ENCODE measurements at places on chromosomes 4 and X. TPM values are rescaled to one million over a fixed set of nuclear protein-coding genes. Genes with fewer than 3 reads are reported as not detected.

The AGTR2 gene
- polyA plus RNA-seq = not detected

The LRCH2 gene
- 1.0 TPM for polyA plus RNA-seq

The MAGEA12 gene
- 0.18 TPM for polyA plus RNA-seq

The EVC gene
- polyA plus RNA-seq = 4.9 TPM

The SH3D19 gene
- 29.1 TPM for polyA plus RNA-seq

The SH3BGRL gene
- 169 TPM for polyA plus RNA-seq

The LDB2 gene
- polyA plus RNA-seq = 52.8 TPM

The FGG gene
- not detected for polyA plus RNA-seq

The GRPR gene
- polyA plus RNA-seq = 0.13 TPM

The ALB gene
- polyA plus RNA-seq = not detected

The PPEF1 gene
- not detected for polyA plus RNA-seq

The WNK3 gene
- polyA plus RNA-seq = 0.29 TPM

The GABRG1 gene
- not detected for polyA plus RNA-seq

The FGF2 gene
- 38.4 TPM for polyA plus RNA-seq

The IL21 gene
- not detected for polyA plus RNA-seq

The SASH3 gene
- 0.27 TPM for polyA plus RNA-seq

The TRIM2 gene
- polyA plus RNA-seq = 12.3 TPM

The ARHGAP36 gene
- not detected for polyA plus RNA-seq

The KLB gene
- not detected for polyA plus RNA-seq

The SOD3 gene
- polyA plus RNA-seq = 10.1 TPM

The CCKAR gene
- polyA plus RNA-seq = not detected

The LNX1 gene
- 6.3 TPM for polyA plus RNA-seq

The CDX4 gene
- polyA plus RNA-seq = not detected

The MCUB gene
- polyA plus RNA-seq = 30.1 TPM

The CDKL5 gene
- polyA plus RNA-seq = 1.8 TPM

The RENBP gene
- polyA plus RNA-seq = not detected

The TXK gene
- polyA plus RNA-seq = not detected

The OTUD6A gene
- polyA plus RNA-seq = not detected

Data from GM23248 (cell line).